Dermis blood vessel endothelial cell (primary cell): ENCODE measurements at places on chromosomes 3 and 15. TPM values are rescaled to one million over a fixed set of nuclear protein-coding genes. Genes with fewer than 3 reads are reported as not detected.
A peak's percentile ranks its signal among the peaks of the same experiment; 100 is the strongest.

GRCh38 chr3:169280010-169280585 lies 383.4 kb downstream of the MECOM start:
- no peak for DNase-seq

CCDC39 gene
- under 0.01 and 0.34 TPM in 2 replicates for total RNA-seq

DNA sequence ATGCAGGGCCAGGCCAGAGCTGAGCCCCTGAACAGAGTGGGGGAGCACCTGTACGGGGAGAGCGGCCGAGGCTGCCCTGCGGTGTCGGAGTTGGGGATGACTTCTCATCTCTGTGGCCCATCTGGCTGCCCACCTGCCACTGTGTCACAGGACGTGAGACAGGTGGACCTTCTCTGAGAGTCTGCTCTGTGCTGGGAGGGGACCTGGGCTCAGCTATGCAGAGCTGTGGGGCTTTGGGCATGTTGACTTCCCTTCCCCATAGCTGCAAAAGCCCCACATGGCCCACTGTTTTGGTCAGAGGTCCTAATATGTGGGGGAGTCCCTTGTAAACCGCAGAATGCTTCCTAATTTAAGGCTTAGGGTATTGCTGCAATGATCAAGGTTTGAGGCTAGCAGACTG lies 68.0 kb upstream of the TRPM1 start:
- DNase-seq, result no peak

GOLGA6A gene
- not detected in 2 replicates for total RNA-seq

GOLGA8R gene
- 0.37 and 1.0 TPM in 2 replicates for total RNA-seq

- peak; percentile 70 for DNase-seq
Measured at GRCh38 chr3:149575213-149575960, 82.4 kb downstream of the WWTR1 start.

ATP10A gene
- 0.05 and 0.17 TPM in 2 replicates for total RNA-seq
